ENCODE measurements at places on chromosomes 2 and 18.

- no peak for DNase-seq
These were observed 547.4 kb upstream of the ID2 start for GRCh38 chr2:8134473-8134932.

- no peak for DNase-seq
These were observed 6.2 kb downstream of the PKDCC start for GRCh38 chr2:42053791-42054701.

- DNase-seq, result no peak
These were observed 3.9 kb downstream of the NEB start for GRCh38 chr2:151730262-151730975.

GRCh38 chr2:62344472-62344871 is 148.6 kb downstream of the B3GNT2 start:
- no peak for DNase-seq

DNA sequence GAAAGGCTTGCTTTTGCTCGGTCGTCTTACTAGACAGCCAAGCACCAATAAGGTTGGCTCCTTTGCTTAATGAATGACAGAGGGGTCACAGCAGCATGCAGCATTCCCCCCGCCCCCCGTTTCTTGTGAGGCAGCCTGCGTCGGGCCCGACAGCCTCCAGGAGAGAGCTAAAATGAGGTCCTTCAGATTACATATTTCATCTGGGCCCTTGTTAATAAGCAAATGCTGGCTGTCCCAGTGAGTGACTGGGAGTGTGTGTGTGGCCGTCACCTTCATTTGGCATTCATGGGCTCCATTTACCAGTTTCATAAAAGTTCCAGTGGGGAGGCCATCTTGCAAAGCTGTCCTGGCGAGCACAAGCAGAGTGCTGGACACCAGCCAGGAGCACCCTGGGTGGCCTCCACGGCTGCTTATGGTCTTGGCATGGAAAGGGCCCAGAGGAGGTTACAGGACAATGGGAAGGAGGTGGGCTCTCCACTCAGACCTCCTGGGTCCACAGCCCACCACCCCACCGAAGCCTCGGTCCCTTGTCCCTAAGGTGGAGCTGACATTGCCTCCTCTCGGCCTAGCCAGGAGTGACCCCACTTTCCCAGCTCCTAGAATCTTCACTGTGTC is 37.2 kb downstream of the ODC1 start:
- DNase-seq, result no peak

DNA sequence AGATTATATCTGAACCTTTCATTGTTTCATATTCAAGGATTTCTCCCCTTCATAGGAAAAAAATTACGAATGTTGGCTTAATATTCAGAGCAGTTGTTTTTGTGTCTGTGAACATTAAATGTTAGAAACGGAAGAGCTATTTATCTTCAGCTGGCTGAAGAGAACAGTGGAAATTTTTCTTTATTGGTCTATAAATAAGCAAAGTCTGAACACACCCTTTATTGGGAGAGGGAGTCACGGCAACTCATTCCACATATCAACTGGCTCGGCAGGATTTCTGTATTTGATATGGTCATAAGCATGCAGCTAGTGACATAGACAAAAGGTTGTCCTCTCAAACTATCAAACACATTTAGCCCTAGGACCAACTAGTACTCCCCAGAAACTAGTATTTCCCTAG is 468.4 kb upstream of the HNRNPA3 start:
- DNase-seq, result no peak

DNA sequence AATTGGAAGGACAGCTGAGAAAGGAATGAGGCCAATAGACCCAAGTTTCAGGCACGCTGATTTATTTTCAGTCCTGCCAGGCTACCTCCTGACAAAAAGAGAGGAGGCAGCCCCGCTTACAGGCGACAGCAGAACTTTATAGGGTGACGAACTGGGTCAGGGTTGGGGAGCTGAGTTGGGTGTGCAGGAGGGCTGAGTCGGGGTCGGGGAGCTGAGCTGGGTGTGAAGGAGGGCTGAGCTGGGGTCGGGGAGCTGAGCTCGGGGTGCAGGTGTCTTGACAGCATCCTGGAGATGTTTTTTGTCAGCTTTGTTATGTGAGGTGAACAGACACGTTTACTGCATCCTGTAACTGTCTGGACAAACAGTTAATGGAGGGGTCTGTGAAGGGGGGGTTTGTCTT is 342.2 kb downstream of the ADCYAP1 start:
- DNase-seq, result no peak

GRCh38 chr18:12637393-12637792 is 20.5 kb downstream of the SPIRE1 start:
- no peak for DNase-seq

DNA sequence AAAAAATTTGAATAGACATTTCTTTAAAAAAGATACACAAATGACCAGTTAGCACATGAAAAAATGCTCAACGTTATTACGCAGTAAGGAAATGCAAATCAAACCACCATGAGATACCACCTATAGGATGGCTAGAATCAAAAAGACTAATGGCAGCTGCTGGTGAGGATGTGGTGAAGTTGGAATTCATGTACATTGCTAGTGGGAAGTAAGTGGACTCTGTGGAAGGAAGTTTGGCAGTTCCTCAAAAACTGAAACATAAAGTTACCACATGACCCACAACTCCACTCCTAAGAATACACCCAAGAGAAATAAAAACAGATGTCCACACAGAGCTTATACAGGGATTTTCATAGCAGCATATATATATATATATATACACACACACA is 51.2 kb downstream of the MBP start:
- no peak for DNase-seq

DNA sequence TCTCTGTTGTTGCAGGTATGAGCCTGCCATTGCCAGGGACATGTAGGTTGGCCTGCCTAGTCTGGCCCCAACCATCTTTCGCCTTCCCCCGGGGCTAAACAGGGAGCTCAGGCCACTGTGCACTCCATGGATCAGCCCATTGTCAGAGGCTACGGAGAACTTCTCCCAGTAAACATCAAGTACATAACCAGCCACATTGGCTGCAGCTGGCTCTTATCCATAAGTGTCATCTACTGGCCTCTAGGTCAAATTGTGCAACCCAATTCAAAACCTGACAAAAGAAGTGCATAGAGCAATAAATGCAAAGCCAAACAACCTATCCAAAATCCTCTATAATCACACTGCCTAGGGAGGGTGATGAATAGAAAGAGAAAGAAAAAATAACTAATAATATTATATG is 418.1 kb upstream of the DCC start:
- no peak for DNase-seq

DNA sequence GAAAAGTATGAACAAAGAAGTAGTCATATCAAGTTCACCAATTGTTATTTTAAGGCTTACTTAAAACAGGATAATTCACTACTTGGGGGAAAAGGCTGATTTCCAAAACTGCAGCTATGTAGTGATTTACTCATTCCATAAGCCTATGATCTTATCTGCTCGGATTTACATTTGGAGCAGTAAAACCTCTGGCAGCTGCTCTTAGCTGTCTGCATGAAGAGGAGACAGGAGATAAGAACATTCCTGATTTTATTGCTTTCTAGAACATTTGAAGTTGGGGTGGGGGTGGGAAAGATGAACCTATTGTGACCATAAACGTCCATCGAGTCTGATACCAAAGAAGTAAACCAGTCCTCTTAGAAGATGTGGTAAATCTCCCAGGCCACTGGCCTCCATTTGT is 120.9 kb downstream of the MMADHC start:
- no peak for DNase-seq

DNA sequence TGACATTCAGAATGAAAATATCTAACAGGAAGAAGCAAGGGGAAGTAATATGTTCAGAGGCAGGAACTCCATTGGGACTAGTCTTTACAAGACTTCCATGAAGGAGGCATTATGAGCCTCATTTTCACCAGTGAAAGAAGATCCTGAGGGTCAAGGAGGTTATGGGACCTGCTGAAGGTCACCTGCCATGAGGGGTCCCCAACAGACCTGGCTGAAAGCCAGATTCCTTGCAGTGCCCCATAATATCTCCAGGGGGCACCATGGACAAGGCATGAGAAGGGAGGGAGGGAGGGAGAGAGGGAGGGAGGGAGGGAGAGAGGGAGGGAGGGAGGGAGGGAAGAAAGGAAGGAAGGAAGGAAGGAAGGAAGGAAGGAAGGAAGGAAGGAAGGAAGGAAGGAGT is 27.9 kb downstream of the XDH start:
- no peak for DNase-seq

- DNase-seq, result no peak
These were observed 842.5 kb upstream of the NXPH2 start for GRCh38 chr2:139622691-139623090.

GRCh38 chr18:8831112-8831511 is 125.8 kb downstream of the MTCL1 start:
- DNase-seq, result no peak

DNA sequence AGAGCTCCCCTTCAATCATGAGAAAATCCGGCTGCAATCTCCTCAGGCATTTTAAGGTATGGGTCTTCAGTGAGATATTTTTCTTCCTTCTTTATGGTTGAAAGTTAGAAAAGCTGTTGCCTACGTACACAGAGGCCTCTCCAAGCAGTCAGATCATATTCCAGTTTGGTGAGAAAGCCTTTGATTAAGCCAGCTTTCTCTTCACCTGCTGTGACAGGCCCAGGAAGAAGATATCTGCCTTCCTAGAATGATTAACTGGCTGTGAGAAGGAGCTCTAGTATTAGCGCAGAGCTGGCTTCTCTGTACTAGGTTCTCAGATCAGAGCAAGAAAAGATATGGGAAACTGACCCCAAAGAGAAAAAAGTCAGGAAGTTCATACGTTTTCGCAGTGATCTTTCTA is 585.0 kb upstream of the CHAC2 start:
- no peak for DNase-seq

GRCh38 chr2:201116115-201116958 is at the start of gene CFLAR:
Gene CFLAR, plus strand, starts transcription at chr2:201116164. Its CDS starts 13,702 bp downstream, at chr2:201129866.
- peak; percentile 46 for DNase-seq

DNA sequence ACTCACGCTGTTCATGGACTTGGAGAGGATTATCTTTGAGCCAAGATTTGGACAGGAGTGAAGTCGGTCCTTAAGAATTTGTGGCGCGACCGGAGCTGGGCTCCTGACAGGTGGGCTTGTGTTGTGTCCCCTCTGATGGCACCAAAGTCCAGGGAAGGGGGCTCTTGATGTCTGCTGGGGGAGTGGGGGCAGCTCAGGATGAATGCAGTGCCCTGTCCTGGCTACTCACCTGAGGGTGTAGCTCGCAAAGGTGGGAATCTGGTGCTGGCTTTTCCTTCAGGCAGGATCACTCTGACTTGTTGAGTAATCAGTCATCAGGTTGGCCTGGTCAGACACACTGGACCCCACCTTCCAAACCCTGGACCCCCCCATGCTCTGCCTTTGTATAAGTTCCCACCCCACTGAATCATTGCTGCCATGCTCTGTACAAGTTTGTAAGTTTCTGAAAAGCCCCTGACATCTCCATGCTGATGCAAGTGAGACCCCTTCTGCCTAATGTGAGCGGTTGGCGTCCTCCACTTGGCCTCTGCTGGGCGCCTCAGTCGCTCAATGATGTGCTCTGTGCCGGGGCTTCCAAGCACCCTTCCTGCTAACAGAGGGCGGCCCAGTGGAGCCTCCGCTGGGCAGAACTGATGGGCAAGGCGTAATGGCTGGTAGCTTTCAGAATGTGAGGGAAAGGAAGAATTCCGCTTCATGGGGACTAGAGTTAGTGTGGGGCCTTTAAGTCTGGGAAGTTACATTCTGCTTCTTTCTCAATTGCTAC is 196.1 kb downstream of the MGAT5 start:
- no peak for DNase-seq

DNA sequence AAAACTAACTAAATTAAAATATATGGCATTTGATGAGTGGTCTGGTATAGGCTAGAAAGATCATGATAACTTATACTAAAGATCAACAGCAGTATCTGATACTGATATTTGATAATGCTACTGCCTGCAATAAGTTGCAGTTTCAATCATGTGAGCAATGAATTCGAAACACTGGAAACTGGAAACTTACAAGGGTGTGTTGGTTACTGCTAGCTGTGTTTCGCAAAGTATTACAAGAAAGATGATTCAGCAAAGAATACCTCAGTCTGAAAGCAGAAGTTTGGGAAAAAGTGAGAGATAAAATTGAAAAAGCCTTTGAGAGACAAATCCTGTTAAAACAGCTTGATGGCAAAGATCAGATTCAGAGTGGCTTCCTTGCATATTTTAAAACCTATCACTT is 294.5 kb downstream of the CCDC178 start:
- DNase-seq, result no peak

GRCh38 chr2:166167449-166167848 is 39.6 kb upstream of the SCN1A start:
- DNase-seq, result no peak

DNA sequence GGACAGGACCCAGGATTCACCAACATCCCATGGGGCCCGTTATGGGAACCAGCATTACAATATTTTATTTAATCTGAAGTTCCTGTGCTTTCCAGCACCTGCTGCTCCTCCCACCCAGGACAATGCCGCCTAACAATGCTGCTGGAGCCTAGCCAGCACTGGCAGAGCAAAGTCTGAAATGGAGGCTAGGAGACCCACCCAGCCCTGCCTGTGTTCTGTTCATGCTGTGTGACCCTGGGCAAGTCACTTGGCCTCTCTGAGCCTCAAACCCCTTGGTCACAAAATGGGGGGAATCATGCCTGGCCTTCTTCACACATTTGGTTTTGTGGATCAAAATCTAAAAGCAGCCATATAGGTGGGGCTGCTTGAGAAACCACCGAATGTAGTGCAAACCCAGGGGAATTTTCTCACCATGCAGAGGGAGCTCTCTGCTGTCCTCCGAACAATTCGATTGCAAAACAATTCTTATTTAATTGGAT is 38.5 kb upstream of the ODC1 start:
- no peak for DNase-seq

DNA sequence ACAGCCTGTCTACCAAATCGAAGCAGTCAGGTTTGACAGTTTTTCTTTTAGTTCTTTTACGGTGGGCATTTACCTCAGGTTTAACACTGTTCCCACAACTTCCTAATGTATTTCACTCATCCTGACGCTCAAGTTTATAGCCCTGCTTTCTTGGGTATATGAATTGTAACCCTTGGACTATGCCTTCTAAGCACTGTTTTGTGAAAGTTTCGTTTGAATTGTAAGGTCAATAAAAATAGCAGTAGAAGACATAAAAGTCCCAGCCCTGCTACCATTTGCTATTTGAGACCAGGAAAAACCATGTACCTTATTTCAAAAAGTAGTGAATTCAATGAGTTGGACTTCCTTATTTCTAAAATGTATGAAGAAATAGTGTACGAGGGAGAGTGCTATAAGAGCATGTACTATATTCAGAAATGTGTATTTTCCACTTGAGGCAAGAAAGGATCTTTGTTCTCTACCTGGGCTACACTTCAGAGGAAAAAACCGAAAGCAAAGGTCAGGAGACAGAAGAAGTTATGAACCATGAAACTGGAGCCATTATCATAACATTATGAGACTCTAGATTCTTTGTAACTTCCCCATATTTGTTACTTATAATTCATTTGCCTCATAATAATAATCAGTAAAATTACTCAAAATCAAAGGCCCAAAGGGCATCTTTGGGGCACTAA is 1.9 kb upstream of the ZC3H15 start:
- DNase-seq, result no peak
